ENCODE measurements at places on chromosomes 6 and 20.

GRCh38 chr6:166433096-166433495 lies 50.4 kb upstream of the MPC1 start:
- DNase-seq = no peak

GRCh38 chr6:12138381-12138780 lies 126.3 kb downstream of the HIVEP1 start:
- DNase-seq = no peak

- DNase-seq = no peak
Observed at GRCh38 chr6:33654831-33655554, 33.9 kb downstream of the ITPR3 start.

GRCh38 chr6:138387577-138388368 lies 10.1 kb downstream of the SMIM28 start:
- no peak for DNase-seq

GRCh38 chr6:44721954-44722578 lies 334.6 kb downstream of the CDC5L start:
- no peak for DNase-seq
